NCI-H748 treated with DMSO at 0.1 percent for 48 hours (cell line): ENCODE measurements at places on chromosomes 5 and 9.

GRCh38 chr9:95754533-95755420 is 120.7 kb upstream of the ERCC6L2 start:
- no peak for DNase-seq

DNA sequence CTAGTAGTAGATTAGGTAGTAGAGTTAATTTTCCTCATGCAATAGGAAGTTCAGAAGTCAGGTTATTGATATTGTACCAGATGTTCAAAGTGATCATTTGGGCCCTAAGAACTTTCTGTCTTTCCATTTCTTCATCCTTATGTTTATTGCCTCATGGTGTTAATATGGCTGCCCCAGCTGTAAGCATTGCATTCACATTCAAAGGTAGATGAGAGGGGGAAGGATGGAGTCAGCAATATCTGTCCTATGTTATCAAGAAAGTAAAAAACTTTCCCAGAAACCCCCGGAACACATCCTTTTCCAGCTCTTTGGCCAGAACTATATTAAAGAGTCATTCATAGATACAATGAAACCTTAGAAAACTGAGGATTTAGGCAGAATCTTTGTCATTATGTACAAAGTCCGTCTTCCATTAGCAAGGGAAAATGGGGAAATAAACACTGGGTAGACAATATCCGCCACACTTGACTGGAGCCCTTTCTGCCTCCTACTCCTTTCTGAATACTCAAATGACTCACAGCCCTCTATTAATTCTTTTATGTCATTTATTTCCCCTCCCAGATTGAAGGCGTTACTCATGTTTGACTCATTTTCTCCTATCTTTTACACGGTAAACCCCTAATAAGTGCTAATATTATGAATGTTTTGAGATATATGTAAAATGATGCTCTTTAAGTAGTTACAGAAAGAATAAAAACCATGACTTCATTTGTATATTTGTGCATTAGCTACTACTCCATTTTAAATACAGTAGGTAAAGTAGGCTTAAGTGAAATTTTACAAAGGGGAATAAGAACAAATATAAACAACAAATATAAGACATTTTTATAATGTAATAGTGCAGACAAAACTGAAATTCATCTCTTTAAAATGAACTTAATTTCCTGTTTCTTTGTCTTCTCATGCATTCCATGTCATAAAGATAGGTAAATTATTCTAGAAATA is 127.6 kb downstream of the SLF1 start:
- no peak for DNase-seq

GRCh38 chr5:156393980-156394379 is 67.0 kb downstream of the SGCD start:
- no peak for DNase-seq

- no peak for DNase-seq
Measured at GRCh38 chr9:94445863-94446262, 109.0 kb upstream of the PCAT7 start.

- DNase-seq, result no peak
Measured at GRCh38 chr9:9004810-9005209, 1205.2 kb upstream of the DMAC1 start.
